Stimulated activated CD8-positive, alpha-beta memory T cell treated with anti-CD3 and anti-CD28 coated beads, Interleukin-4, amount 100 ng/mL, for 1 hour (primary cell): ENCODE measurements at places on chromosomes 16 and 17.

GRCh38 chr16:31131841-31132271 is 3.7 kb downstream of the PRSS8 start:
- DNase-seq, result no peak

DNA sequence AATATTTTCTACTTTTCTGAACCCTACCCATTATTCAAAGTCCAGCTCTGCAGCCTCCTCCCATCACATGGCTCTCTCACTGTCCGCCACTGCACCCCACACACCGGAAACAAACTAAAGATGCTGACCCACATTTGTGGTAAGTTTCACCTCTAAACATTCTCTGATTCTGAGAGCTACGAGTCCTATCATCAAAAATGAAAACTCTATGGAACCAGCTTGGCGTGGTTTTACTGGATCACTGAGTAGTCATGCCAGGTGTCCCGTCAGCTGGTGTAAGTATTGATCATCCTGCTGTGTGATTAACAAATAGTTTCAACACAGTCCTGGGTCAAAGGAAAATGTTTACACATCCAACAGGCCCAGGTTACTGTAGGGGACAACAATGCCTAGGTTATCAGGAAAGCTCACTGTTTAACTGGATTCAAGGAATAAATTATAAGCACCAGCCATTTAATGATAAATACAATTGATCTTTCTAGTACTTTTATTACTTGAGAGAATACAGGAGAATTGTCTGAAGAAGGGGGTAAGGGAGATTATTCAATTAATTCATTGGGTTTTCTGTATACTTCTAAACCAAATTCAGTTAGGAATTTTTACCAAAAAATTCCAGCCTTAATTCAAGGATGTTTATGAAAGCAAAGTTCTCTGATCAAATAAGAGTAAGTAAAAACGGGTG is 33.9 kb downstream of the CYTH1 start:
- DNase-seq, result no peak

DNA sequence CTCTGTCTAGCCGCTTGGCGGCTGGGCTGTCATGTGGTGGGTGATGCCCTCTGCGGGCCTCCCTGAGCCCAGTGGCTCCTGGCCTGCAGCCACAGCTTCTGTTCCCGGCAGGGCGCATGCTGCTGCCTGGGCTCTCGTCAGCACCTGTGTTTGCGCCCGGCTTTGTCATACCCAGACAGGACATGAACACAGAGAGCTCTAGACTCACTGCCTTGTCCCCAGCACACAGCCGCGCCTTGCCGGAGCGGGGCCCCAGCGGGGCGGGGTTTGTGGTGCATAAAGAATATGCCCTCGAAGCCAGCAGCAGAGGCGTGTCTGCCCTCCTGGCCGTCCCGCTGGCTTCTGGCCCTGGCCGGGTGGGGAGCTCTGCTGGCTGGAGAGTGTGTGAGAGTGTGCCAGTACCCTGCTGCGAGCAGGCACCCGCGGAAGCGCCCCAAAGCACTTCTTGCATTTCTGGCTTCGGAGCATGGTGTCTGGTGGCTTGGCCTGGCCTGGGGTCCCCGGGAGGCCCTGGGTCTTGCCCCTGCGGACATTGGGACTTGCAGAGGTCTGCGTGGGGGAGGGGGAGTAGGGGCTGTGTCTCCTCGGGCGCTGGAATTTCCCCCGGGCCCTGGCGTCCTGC is 14.4 kb downstream of the ASPSCR1 start:
- no peak for DNase-seq

- DNase-seq, result no peak
Observed at GRCh38 chr16:65831903-65832666, 534.4 kb upstream of the CDH5 start.

DNA sequence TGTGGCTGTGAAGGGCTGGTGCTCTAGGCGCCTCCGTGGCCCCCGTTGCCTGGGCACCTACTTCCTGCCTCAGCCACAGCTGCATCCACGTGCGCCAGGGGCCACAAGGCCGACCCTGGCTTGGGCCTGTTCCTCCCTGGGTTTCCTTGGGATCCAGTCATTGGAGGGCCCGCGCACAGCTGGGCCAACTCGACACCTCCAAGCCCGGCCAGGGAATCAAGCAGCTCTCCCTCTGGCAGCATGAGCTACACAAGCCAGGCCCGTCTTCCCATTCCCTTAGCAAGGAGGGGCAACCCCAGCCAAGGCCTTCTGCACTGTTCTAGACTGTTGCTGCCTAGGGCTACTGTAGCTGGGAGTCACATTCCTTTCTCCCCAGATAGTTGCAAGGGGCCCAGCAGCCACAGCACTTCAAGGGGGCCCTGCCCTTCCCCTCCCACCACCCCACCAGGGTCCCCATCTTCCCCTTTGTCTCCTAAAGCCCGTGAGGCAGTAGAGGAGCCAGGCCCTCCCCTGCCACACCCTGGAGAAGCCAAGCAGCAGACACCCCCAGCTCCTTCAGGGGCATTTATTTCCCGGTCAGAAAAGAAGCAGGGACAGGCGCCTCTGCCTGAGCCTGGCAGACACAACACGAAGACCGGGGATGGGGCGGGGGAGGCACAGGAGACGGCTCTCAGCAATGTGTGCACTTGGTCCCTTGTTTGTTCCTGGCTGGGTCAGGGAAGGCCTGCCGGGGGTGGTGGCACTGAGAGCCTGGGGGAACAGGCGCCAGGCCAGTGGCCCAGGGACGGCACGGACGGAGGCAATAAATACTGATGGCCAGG is 3.8 kb downstream of the ARHGDIA start:
- no peak for DNase-seq

- no peak for DNase-seq
Observed at GRCh38 chr17:57902800-57903759, 52.1 kb downstream of the CUEDC1 start.

GRCh38 chr16:80208015-80208414 is 332.8 kb upstream of the DYNLRB2 start:
- no peak for DNase-seq

- no peak for DNase-seq
Observed at GRCh38 chr17:39538866-39539265, 68.9 kb downstream of the NEUROD2 start.

- DNase-seq, result no peak
Observed at GRCh38 chr17:50107790-50108414, 12.8 kb downstream of the PDK2 start.

DNA sequence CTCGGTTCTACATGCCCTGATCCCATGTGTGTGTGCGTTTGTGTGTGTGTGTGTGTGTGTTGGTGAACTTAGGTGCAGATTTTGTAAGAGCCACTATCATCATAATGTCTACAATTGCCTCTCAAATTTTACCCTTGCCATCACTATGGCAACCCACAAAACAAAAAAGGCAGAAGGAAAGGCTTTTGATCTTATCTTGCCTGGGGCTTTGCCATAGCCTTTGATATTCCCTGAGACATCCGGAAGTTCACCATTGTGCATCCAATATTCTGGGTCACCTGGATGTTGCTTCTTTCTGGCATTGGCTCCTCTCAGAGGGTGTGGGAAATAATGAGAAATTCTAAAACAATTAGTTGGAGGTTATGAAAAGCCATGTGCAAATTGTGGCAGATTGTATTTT is 114.7 kb downstream of the HAPSTR1 start:
- no peak for DNase-seq

DNA sequence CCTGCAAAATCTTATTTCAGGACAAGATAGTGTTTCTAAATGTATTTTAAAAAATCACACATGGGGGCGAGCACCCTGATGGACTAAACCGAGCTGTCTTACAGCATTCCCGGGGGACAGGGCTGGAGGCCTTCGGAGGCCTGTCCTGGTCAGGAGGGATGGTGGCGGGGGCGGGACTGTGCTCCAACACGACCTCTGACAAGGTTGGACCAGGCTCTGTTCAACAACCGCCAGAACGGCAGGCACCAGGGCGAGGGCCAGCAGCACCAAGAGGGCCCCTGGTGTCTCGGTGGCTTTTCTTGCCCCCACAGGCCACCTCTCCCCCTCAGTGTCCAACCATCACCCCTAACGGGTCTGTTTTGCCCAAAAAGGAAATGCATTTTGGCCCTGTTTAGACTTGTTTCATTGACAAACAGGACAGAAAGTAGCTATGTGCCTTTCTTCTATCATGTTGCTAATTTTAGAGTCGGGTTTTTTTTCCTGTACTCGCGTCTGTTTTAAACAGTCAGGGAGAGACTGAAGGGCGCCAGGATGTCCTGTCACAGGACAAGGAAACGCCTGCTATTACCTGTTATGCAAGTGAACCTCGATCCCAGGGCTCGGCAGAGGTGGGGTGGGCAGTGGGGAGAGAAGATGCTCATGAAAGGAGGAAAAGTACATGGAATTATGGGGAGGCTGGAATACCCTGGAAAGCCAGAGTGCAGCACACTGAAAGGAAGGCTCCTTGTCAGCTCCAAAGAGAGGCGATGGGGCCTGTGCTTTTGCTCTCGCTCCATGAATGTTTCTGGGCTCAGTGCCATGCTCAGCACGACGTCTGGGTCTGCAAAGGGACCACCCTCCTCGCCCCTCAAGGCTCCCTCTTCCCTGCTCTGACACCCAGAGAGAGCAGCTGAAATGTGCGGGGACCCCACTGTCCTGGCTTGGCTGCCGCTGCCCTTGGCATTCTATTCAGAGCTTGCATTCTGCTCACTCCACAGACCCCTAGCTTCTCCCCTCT is 11.9 kb downstream of the TMEM204 start:
- no peak for DNase-seq

- no peak for DNase-seq
Observed at GRCh38 chr17:62897706-62898105, 68.3 kb upstream of the TANC2 start.

GRCh38 chr17:81294512-81295030 is 536 bp downstream of the SLC38A10 start:
- no peak for DNase-seq

DNA sequence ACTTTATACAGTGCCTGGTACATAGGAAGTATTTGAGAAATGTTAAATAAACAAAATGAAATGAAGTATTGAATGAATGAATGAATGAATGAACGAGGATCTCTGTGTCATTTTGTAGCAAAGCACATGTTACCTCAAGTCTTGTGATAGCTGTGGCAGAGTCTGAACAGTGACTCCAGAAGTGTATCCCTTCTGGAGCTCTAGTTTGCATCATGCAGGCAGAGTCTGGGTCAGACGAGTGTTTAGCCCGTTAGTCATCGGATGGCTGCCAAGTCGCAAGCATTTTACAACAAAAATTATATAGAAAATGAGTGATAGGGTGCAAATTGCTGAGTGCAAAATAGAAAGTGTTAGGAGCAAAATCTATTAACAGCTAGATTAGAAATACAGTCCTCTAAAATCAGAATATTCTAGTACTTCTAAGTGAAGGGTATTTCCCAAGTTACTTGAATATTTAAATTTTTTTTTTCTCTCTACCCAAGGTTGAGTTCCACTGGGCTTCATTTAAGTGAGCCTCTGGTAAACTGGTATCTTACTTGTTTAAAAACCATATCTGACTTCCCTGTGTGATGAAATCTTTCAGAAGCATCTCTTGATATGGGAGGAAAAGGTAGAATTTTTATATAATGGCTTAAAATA is 113.3 kb downstream of the FTO start:
- DNase-seq, result no peak

DNA sequence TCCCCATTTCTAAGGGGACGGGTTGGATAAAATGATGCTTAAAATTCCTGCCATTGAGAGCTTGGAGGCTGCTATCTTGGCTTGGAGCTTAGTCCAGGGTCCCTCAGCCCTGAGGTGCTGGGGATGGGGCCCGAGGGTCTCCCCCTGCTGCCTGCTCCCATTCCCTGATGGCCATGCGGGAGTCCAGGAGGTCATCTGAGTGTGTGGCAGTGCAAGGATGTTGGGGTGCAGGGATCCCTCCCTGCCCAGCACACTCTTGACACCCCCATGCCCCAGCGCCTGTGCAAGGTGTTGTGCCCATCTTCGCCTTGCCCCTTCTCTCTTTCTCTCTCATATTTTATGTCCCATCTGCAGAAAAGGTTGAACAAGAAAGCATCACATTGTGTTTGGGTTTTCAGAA is 90.4 kb downstream of the IRF8 start:
- DNase-seq, result no peak

DNA sequence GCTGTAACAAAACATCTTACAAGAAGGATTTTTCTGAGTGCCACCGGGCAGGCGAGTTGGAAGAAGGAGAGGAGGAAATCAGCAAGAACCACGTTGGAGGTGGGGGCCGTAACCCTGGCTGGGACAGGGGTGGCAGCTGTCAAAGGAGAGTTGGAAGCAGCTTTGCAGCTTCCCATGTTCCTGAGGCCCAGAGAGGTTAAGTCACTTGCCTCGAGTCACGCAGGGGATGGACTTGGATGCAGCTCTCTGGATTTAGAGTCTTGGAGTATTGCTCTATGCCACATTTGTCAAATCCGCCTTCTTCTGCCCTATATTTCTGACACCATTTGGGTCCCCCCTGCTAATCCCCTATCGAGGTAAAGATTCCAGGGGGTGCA is 83.0 kb upstream of the CIBAR2 start:
- DNase-seq, result no peak

- no peak for DNase-seq
Observed at GRCh38 chr16:11178424-11178823, 77.6 kb downstream of the SOCS1 start.
